T-cell (primary cell): ENCODE measurements at places on chromosomes 4 and X. TPM values are rescaled to one million over a fixed set of nuclear protein-coding genes. Genes with fewer than 3 reads are reported as not detected.

The CFI gene
- 0.55 TPM for total RNA-seq

DNA sequence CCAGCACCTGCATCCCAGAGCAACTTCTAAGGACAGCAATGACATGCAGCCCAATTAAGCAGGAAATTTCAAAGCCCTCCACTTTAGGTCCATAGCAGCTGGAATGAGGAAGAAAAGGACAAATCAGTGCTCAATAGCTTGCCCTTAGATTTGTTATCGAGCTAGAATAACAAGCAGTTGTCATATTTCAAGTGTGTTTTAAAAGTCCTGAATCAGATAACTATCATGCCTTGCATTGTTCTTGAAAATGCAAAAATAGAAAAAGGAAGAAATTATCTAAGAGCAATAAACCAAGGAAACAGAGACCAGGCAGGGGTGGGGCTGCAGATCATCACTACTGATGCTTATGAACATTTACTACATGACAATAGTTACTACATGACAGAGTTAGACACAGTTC, 43.9 kb upstream of the KLF3 start:
- DNase-seq, result no peak

The RAB9A gene
- 12.2 TPM for total RNA-seq

- no peak for DNase-seq
These were observed 63.6 kb downstream of the HADH start for GRCh38 chr4:108053251-108053711.

DNA sequence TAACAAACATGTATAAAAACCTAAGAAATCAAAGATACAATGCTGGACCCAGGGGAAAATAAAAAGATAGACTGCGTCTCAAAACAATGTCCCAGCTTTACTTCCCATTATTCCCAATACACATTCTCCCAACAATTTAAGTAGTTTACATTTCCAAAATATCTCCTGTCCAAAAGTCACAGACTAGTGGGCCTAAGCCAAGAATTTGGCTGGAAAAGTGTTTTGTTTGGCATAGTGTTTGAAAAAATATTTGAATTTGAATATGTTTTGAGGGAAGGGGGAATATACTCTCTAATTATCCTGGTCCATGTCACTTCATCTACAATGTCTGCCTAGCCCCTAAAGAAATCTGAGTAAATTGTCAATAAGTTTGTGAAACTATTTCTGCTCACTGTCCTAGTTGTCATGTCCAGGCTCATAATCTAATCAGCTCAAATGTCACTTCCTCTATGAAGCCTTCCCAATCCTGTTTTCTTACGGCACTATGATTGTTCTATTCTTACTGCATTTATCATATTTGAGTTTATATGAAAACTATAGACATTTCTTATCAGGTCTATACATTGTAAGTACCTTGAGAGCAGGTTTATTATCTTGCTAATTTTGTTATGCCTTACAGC, 74.4 kb downstream of the SEC24D start:
- DNase-seq, result no peak

GRCh38 chrX:131944936-131945902, 77.9 kb upstream of the STK26 start:
- no peak for DNase-seq

- DNase-seq, result no peak
These were observed 85.2 kb upstream of the SLC7A11 start for GRCh38 chr4:138327338-138327737.

DNA sequence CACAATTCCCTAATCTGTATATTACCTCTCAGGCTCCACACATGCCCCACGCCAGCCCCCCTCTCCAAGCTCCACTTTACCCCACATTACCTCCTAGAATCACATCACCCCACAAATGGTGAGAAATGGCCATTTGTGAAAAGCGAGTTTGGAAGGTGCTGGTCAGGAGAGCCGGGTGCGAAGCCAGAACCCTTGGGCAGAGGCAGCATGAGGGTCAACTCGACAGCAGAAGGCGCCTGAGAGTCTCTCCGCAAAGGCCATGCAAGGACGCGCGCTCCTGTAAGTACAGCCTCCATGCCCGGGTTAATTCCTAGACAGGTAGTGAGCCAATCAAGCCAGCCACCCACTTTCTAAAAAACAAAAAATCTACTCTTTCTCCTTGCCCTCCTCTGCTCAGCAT, 42.4 kb downstream of the RHOXF2 start:
- DNase-seq, result no peak

GRCh38 chrX:45591650-45592049, 391.0 kb upstream of the DIPK2B start:
- DNase-seq, result no peak

The FAM236D gene
- total RNA-seq, result not detected
